ENCODE measurements at places on chromosomes 2 and 18. TPM values are rescaled to one million over a fixed set of nuclear protein-coding genes. Genes with fewer than 3 reads are reported as not detected.

DNA sequence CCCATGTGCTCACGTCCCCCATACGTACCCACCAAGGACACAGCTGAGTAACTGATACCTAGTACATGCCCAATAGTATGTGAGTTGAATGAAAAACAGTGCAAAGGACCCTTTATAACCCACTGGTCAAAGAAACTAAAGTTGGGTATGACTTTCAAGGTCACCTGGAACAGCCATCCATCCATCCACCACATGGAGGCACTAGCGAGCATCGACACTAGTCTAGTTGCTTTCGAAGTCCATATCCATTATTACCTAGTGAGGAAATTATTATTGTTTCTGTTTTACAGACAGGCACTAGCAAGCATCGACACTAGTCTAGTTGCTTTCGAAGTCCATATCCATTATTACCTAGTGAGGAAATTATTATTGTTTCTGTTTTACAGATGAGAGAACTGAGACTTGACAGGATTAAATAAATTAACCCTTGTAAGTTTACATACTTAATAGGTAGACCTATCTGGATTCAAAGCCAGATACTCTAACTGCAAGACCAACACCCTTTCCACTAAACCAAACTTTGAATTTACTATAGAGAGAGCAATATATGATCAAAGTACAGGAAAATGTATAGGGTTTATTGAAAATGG, 233.7 kb downstream of the METTL4 start:
- no peaks in the 10 kb centered on the region for H3K27me3 ChIP-seq
- no peak overlapping the region for H3K27ac ChIP-seq
- H3K36me3 ChIP-seq, result no peaks in the 10 kb centered on the region
- no peak for DNase-seq
- no peaks in the 10 kb centered on the region for H3K4me1 ChIP-seq

Gene POTEJ
- 0.01 TPM for polyA plus RNA-seq

Gene TEKT4
- not detected for polyA plus RNA-seq

- no peak overlapping the region for H3K4me3 ChIP-seq
- H3K27ac ChIP-seq, result no peak overlapping the region
- no peaks in the 10 kb centered on the region for H3K27me3 ChIP-seq
- DNase-seq, result no peak
- no peaks in the 10 kb centered on the region for H3K4me1 ChIP-seq
Observed at GRCh38 chr18:61167902-61168301, 165.3 kb upstream of the CDH20 start.

DNA sequence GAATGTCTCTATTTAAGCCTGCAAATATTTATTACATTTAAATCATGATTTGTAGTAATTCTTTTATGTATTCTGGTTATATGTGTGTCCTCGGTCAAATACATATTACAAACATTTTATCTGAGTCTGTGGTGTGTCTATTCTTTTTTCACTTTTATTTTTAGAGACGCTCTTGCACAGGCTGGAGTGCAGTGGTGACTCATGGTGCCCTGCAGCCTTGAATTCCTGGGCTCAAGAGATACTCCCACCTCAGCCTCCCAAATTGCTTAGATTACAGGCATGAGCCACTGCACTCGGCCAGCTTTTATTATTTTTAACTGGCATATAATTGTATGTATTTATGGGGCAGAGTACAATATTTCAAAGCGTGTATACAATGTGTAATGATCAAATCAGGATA, 47.5 kb downstream of the ARID5A start:
- H3K27ac ChIP-seq, result no peak overlapping the region
- DNase-seq, result no peak
- H3K36me3 ChIP-seq, result peaks cover 9% of the 10 kb centered on the region
- no peaks in the 10 kb centered on the region for H3K27me3 ChIP-seq

Gene DPYSL5
- polyA plus RNA-seq, result not detected

DNA sequence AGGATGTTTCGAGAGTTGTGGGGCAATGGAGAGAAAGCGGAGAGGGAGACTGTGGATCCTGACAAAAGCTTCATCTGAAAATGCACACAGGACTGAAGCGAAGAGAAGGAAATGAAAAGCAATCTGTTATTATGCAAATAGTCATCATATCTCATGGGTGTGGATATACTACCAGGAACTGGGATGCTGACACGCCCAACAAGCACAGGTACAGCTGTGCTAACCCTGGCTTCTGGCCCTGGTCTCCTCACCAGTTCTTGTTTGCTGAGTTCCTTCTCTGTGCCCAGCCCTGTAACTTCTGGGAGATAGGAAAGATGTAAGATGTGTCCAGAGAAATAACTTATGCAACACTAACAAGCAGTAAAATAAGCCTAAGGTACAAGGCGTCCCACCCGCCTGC, 358.8 kb downstream of the CMPK2 start:
- H3K4me3 ChIP-seq, result no peak overlapping the region
- peaks cover 4% of the 10 kb centered on the region for H3K4me1 ChIP-seq
- H3K27ac ChIP-seq, result no peak overlapping the region
- DNase-seq, result no peak

Gene CENPA
- 11.6 TPM for polyA plus RNA-seq

GRCh38 chr2:768451-768850, 91.2 kb upstream of the TMEM18 start:
- H3K4me3 ChIP-seq, result no peak overlapping the region
- no peak overlapping the region for H3K27ac ChIP-seq
- no peaks in the 10 kb centered on the region for H3K27me3 ChIP-seq
- no peaks in the 10 kb centered on the region for H3K4me1 ChIP-seq
- H3K36me3 ChIP-seq, result no peaks in the 10 kb centered on the region
- no peak for DNase-seq

DNA sequence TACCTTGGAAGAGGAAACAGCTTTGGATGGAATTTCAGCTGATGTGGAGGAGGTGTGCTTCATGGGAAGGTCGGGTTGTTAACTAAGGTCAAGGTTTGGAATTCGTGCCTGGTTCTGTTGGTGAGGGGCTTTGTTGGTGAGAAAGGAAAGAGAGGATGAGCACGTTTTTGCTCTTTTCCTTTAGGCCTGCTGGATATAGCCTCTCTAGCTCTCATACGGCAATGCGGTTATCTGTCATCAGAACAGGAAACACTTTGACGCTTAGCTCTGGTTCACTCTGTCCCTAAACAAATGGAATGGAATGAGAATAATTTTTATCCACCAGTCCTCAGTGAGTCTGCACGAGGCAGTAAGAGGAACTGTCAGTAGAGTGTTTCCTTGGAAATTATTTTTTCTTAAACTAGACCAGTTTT, 169.7 kb upstream of the NOSTRIN start:
- no peaks in the 10 kb centered on the region for H3K27me3 ChIP-seq
- no peak overlapping the region for H3K4me3 ChIP-seq
- H3K27ac ChIP-seq, result peak overlapping the region; percentile 70
- peaks cover 34% of the 10 kb centered on the region for H3K4me1 ChIP-seq

GRCh38 chr18:45755934-45756333, 32.0 kb downstream of the SLC14A1 start:
- no peaks in the 10 kb centered on the region for H3K36me3 ChIP-seq
- H3K4me1 ChIP-seq, result peaks cover 4% of the 10 kb centered on the region
- no peaks in the 10 kb centered on the region for H3K27me3 ChIP-seq
- DNase-seq, result no peak
- no peak overlapping the region for H3K4me3 ChIP-seq

GRCh38 chr2:71716697-71717624, 263.6 kb downstream of the DYSF start:
- peak overlapping the region; percentile 32 for H3K27ac ChIP-seq
- H3K4me3 ChIP-seq, result no peak overlapping the region
- H3K27me3 ChIP-seq, result no peaks in the 10 kb centered on the region
- DNase-seq, result peak; percentile 91
- no peaks in the 10 kb centered on the region for H3K4me1 ChIP-seq
- H3K36me3 ChIP-seq, result no peaks in the 10 kb centered on the region

Gene ASXL3
- 0.92 TPM for polyA plus RNA-seq

- peak within 1 kb of the TSS; percentile 75 for H3K27ac ChIP-seq
- DNase-seq, result peak; percentile 91
- H3K4me1 ChIP-seq, result no peaks in the 10 kb centered on the region
- H3K36me3 ChIP-seq, result no peaks in the 10 kb centered on the region
Observed at GRCh38 chr2:232633413-232634205, at the start of gene EFHD1. TSS of gene EFHD1 (plus strand) at chr2:232633604. CDS start at chr2:232633705, 101 bp downstream.

- no peaks in the 10 kb centered on the region for H3K27me3 ChIP-seq
- DNase-seq, result no peak
- H3K27ac ChIP-seq, result no peak overlapping the region
- no peaks in the 10 kb centered on the region for H3K36me3 ChIP-seq
- H3K4me3 ChIP-seq, result no peak overlapping the region
Observed at GRCh38 chr2:40773291-40773690, 321.4 kb upstream of the SLC8A1 start.

- DNase-seq, result no peak
- H3K36me3 ChIP-seq, result no peaks in the 10 kb centered on the region
- H3K4me3 ChIP-seq, result no peak overlapping the region
- no peaks in the 10 kb centered on the region for H3K4me1 ChIP-seq
Observed at GRCh38 chr2:88464153-88464552, 11.7 kb upstream of the FOXI3 start.

GRCh38 chr2:133092571-133092970, 422.6 kb upstream of the LYPD1 start:
- no peaks in the 10 kb centered on the region for H3K27me3 ChIP-seq
- DNase-seq, result no peak
- no peaks in the 10 kb centered on the region for H3K36me3 ChIP-seq
- H3K27ac ChIP-seq, result no peak overlapping the region
- no peak overlapping the region for H3K4me3 ChIP-seq

- H3K36me3 ChIP-seq, result peaks cover 18% of the 10 kb centered on the region
- peak; percentile 24 for DNase-seq
- H3K4me3 ChIP-seq, result no peak overlapping the region
- H3K27ac ChIP-seq, result no peak overlapping the region
Observed at GRCh38 chr2:1633092-1633671, 111.1 kb downstream of the PXDN start.

GRCh38 chr2:83742117-83742782, 716.8 kb downstream of the SUCLG1 start:
- no peak overlapping the region for H3K27ac ChIP-seq
- H3K4me3 ChIP-seq, result no peak overlapping the region
- no peaks in the 10 kb centered on the region for H3K36me3 ChIP-seq
- no peak for DNase-seq
- no peaks in the 10 kb centered on the region for H3K27me3 ChIP-seq

GRCh38 chr2:149271575-149271974, 58.8 kb upstream of the LYPD6 start:
- no peak for DNase-seq
- no peaks in the 10 kb centered on the region for H3K4me1 ChIP-seq

GRCh38 chr2:203396667-203397066, 68.5 kb downstream of the ABI2 start:
- H3K27me3 ChIP-seq, result no peaks in the 10 kb centered on the region
- peaks cover 13% of the 10 kb centered on the region for H3K36me3 ChIP-seq
- H3K27ac ChIP-seq, result no peak overlapping the region

DNA sequence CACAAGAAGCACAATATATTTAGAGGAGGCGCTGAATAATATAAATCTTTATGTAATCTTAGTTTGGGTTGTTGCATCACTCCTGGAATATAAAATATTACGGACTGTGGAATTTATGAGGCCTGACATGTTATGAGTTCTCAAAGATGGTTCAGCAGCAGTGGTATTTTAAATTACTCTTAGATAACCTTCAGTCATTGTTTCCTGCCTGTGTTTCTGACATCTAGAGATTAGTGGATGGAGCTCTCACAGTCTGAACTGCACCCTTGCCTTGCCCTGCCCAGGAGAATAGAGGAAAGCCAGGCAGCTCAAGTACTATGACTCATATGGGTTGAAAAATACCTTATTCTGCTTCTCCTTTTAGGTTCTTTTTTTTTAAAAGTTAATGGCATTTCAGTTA, 70.0 kb downstream of the ACSL3 start:
- no peaks in the 10 kb centered on the region for H3K4me1 ChIP-seq
- H3K4me3 ChIP-seq, result no peak overlapping the region
- no peaks in the 10 kb centered on the region for H3K27me3 ChIP-seq
- no peak for DNase-seq

Gene ADCY3
- 38.9 TPM for polyA plus RNA-seq

DNA sequence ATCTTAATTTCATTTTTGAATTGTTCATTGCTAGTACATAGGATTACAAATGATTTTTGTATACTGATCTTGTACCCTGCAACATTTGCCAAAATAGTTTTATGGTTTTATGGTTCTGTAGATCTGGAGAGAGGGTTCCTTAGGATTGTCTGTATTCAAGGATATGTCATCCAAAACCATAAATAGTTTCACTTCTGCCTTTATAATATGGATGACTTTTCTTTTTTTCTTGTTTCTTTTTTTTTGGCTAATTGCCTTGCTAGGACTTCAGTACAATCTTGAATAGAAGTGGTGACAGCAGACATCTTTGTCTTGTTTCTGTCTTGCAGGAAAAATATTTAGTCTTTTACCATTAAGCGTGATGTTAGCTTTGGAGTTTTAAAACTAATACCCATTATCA, 383.9 kb upstream of the HS6ST1 start:
- no peaks in the 10 kb centered on the region for H3K36me3 ChIP-seq
- no peak overlapping the region for H3K27ac ChIP-seq
- H3K27me3 ChIP-seq, result no peaks in the 10 kb centered on the region
- H3K4me1 ChIP-seq, result no peaks in the 10 kb centered on the region
- no peak for DNase-seq
- no peak overlapping the region for H3K4me3 ChIP-seq

DNA sequence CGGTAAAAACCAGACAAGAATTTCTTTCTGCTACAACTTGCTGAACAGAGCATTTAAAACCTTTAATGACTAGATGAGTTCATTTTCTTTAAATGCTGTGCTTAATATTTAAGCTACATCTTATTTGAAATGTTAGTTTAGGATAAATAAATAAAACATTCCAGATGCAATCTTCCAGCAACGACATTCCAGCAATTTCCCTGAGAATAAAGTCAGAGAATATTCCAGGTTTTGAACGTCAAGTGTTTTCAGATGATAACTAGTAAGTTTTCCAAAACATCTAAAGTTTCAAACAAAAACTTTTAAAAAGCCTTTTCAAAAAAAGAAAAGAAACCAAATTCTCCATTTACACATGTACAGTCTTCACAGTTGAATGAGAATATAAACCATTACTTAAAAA, 104.8 kb downstream of the PPP1R1C start:
- no peaks in the 10 kb centered on the region for H3K27me3 ChIP-seq
- H3K4me1 ChIP-seq, result peaks cover 8% of the 10 kb centered on the region
- no peak overlapping the region for H3K27ac ChIP-seq
- no peak overlapping the region for H3K4me3 ChIP-seq
- no peaks in the 10 kb centered on the region for H3K36me3 ChIP-seq
- no peak for DNase-seq

- no peak for DNase-seq
- H3K4me1 ChIP-seq, result no peaks in the 10 kb centered on the region
- H3K27me3 ChIP-seq, result no peaks in the 10 kb centered on the region
- no peaks in the 10 kb centered on the region for H3K36me3 ChIP-seq
Observed at GRCh38 chr2:209601497-209601896, 170.1 kb upstream of the UNC80 start.

Gene CRYGD
- not detected for polyA plus RNA-seq

- no peak for DNase-seq
- H3K4me1 ChIP-seq, result no peaks in the 10 kb centered on the region
- H3K36me3 ChIP-seq, result no peaks in the 10 kb centered on the region
Observed at GRCh38 chr18:68234131-68234530, 480.8 kb downstream of the TMX3 start.

- H3K4me1 ChIP-seq, result no peaks in the 10 kb centered on the region
- no peak for DNase-seq
- no peaks in the 10 kb centered on the region for H3K27me3 ChIP-seq
Observed at GRCh38 chr2:241729868-241730267, 4.6 kb upstream of the D2HGDH start.

All from sigmoid colon (tissue), 7 donors.